NCI-H1436 (cell line): ENCODE measurements at places on chromosomes 3 and 15.

DNA sequence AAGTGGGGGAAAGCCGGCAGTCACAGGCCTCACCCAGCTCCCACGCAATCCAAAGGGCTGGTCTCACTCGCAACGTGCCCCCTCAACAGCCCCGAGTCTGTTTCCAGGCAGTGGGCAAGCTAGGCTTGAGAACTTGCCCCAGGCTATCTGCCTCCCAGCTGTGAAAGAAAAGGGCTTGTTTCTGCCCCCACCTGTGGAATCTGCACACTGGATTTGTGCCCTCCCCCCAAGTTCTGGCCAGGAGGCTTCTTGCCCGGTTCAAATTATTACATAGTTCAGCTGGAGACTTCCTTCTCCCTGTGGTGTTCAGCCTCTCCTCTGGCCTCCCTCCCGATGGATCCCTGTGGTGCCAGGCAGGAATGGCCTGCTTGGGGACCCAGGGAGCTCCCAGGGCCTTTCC lies 283.9 kb upstream of the LYSMD4 start:
- DNase-seq = no peak

DNA sequence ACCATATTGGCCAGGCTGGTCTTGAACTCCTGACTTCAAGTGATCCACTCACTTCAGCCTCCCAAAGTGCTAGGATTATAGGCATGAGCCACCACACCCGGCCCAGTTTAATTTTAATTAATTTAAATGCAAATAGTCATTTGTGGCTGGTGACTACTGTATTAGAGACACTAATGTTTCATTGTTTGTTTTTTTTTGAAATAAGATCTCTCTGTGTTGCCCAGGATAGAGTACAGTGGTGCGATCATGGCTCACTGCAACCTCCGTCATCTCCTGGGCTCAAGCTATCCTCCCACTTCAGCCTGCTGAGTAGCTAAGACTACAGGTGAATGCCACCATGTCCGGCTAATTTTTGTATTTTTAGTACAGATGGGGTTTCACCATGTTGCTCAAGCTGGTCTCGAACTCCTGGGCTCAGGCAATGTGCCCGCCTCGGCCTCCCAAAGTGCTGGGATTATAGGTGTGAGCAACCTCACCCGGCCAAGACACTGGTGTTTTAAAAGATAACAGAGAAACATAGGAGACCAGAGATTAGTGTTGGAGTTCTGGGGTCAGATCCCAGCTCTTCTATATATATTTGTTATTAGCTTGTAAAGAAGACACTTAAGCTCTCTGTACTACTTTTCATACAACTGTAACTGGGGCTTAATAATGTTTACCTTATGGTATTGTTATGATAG lies 34.5 kb upstream of the RAB11A start:
- DNase-seq = no peak

GRCh38 chr3:15310491-15311370 lies 21.7 kb downstream of the SH3BP5 start:
- DNase-seq = peak; percentile 8

DNA sequence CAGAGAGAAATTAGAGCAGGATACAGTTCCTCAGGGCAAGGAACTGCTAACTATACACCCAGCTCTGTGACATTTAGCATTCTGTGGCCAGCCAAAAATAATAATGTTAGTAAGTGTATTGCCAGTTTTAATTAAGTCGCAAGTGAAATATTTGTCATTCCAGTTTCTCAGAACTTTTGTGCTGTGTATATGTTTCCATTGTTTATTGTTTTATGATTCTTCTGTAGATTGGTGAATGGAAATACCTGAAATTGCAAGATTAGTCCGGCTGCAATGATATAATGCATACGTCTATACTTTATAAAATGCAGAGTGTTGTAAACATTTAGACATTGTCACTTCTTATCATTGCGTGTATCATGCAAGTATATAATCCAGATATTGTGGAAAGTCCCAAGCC lies 351.3 kb upstream of the GRM7 start:
- no peak for DNase-seq

- DNase-seq = no peak
These were observed 76.6 kb downstream of the SLCO3A1 start for GRCh38 chr15:91930092-91930491.

DNA sequence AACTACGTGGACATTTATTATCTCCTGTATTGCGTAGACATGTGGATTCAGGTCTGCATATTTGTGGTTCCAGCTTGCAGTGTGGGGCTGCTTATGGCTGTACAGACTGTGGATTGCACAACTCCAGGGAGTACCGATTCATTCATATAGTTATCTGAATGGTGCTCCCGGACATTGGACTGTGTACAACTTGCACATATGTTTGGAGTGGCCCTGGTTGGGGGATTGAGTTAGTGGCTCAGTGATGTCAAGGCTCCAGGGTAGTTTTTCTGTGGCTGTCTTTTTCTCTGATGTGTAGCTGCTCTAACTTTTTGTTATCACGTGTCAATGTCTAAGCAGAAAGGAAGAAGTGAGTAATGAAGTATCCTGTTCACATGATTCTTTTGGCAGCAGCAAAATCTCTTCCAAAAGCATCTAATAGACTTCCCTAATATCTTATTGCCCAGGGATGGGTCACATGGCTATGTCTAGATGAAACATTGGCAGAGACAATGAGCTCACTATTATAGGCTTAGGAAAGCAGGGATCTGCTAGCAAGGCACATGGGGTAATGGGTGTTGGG lies 15.8 kb downstream of the ST3GAL6 start:
- DNase-seq = no peak

GRCh38 chr15:77991029-77991406 lies 86.5 kb downstream of the TBC1D2B start:
- DNase-seq = no peak

- no peak for DNase-seq
These were observed 77.6 kb downstream of the CLDN11 start for GRCh38 chr3:170496026-170496867.
